ENCODE measurements at places on chromosomes 12 and 14.

- no peak for DNase-seq
Measured at GRCh38 chr12:76360316-76360715, 12.1 kb upstream of the BBS10 start.

- DNase-seq, result no peak
Measured at GRCh38 chr12:15535352-15535781, 213.1 kb downstream of the PTPRO start.

GRCh38 chr12:95790917-95791849 is 619 bp upstream of the NTN4 start:
- DNase-seq, result peak; percentile 27

DNA sequence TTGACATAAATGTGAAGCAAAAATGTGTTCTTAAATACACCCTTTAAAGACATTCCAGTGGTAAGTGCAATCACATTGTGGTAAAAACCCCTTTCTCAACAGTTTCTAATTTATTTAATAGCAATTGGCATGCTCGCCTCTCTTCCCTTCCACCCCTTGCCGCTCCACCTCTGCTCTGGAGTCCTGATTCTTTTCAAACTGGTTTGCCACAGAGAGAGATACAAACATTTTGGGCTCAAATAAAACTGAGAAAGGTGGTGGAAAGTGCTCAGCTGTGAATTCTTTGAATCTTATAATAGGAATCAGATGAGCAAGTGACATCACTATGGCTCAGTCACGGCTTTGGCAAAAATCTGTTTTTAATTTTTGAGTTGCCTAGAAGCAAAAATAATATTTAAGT is 993.9 kb downstream of the GALC start:
- DNase-seq, result no peak

GRCh38 chr14:67221248-67221981 is 19.8 kb upstream of the PALS1 start:
- DNase-seq, result no peak
